ENCODE measurements at places on chromosomes 16 and 17. TPM values are rescaled to one million over a fixed set of nuclear protein-coding genes. Genes with fewer than 3 reads are reported as not detected.
A peak's percentile ranks its signal among the peaks of the same experiment; 100 is the strongest.

The DVL2 gene
- 99.7 TPM for total RNA-seq

The RGS9 gene
- total RNA-seq, result 4.0 TPM

The PRDM7 gene
- total RNA-seq, result not detected

The TUFM gene
- total RNA-seq, result 132 TPM

The AGRP gene
- total RNA-seq, result not detected

The ARL5C gene
- not detected for total RNA-seq

The SP2 gene
- total RNA-seq, result 19.9 TPM

- DNase-seq, result no peak
Observed at GRCh38 chr17:17897442-17897841, 60.7 kb upstream of the SREBF1 start.

DNA sequence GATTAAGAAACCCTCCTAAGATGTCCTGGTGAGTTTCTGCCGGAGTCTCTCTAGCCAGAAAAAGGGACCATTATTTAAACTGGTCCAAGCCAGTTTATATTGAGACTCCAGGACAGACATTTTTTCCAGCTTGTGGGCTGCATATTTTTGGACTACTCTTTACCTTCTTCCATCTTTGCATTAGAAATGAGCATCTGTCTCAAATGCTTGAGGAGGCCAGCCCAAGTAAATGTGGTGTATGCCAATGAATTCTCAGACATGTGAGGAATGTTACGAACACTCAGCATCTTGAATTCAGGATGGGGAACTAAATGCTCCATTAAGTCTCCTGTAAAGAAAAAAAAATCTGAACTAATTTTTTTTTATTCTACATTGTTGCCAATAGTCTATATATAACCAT lies 18.4 kb downstream of the TUBD1 start:
- no peak for DNase-seq

DNA sequence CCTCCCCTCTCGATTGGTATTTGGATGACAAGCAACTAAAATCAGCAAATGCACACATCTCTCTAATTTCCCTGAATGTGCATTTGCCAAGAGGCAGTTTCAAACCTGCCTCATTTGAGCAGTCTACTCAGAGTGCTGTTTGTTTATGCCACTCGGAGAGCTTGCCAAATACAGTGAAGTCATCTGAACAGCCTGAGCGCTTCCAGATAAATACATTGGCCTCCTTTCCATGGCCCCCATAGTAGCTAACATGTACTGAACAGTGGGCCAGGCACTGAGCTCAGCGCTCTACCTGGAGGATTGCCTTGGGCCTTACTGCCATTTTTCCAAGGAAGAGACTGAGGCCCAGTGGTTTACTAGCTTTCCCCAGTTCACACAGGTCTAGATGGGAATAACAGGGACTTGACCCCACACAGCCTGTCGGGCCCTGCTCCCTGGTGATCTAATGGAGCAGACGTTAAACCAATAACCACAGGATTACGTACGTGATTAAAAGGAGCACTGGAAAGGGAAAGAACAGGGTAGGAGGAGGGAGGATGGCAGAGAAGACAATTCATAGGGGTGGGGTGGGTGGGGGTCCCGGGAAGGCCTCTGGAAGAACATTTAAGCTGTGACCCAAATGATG lies 18.7 kb upstream of the ANKRD40CL start:
- DNase-seq, result no peak

- DNase-seq, result peak; percentile 94
Observed at GRCh38 chr17:40443196-40443987, at the start of gene IGFBP4. Gene IGFBP4, plus strand, starts transcription at chr17:40443450. Its CDS starts 286 bp downstream, at chr17:40443736.

DNA sequence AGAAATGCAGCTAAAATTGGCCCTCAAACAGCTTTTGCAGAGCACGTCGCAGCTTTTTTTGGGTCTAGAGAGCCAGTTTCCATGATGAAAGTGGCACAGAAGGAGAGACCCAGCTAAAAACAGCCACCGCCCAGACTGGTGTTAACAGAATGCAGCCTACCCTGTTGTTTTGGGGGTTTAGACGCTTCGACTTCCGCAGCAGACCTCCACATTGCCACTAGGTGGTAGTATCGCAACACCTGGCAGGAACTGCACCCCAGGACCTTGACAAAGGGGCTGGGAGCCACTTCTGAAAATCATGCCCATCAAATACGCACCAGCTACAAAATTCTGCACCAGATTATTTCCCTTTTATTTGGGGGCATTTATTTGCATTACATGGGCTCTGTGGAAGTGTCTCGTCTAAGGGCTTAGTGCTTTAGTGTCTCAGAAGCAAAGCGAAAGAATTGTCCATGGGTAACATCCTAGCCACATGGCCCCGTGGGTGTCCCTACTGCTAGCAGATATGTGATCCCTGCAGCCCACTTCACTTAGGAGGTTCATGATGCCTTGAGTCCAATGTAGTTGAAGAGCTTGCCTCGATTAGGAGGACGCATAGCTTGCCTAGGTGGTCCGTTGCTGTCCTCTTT lies 167.1 kb downstream of the HAPSTR1 start:
- no peak for DNase-seq

DNA sequence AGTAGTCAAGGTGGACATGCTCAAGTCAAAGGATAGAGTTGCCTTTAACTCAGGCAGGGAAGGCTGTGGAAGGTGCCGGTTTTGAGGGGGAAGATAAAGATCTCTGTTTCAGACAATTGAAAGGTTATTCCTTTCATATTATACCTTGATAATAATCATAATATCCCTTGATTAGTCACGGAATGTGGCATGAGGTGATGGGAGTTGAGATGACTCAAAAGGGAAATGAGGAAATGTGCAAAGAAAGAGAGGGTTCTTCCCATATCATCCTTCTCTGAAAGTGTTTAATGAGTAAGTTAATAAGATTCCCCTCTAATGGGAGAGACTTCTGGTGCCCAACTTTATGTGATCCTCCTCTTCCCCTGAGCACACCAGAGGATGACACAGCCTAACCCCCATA lies 43.1 kb upstream of the HS3ST2 start:
- DNase-seq, result no peak

DNA sequence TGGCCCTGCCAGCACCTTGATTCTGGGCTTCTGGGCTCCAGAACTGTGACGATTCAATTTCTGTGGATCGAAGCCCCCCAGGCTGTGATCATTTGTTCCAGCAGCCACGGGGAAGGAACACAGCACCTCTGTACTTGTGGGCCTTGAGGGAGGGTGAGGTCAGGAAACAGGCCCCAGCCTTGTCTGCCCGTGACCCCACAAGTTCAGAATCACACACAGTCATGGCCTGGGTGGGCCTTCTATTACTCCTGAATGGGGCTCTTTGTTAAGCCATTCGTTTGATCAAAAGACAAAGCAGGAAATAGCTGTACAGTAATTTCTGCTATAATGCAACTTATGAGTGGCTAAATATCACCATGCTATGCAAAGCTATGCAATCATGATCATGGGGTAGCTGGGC lies 10.1 kb downstream of the ST6GALNAC2 start:
- DNase-seq, result no peak

Measured in osteocyte (in vitro differentiated cells).